ENCODE measurements at places on chromosomes 5 and 9.
A peak's percentile ranks its signal among the peaks of the same experiment; 100 is the strongest.

DNA sequence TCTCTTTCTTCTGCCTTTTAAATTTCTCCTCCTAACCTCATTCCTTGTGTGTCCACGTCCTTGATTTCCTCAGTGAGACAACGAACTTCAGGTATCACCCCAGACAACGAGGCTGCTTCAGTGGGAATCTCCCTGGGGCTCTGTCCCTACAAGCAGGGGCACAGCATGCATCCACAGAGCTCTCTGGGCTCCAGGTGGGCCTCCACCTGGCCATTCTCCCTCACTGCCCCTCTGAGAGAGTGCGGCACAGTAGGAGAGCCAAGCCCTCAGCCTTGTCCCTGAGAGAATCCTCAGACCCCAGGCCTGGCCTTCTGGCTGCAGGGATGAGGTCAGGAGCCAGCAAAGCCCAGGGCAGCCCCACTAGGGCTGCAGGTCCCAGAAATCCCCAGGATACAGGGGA, 105.3 kb downstream of the LHFPL2 start:
- DNase-seq, result no peak

DNA sequence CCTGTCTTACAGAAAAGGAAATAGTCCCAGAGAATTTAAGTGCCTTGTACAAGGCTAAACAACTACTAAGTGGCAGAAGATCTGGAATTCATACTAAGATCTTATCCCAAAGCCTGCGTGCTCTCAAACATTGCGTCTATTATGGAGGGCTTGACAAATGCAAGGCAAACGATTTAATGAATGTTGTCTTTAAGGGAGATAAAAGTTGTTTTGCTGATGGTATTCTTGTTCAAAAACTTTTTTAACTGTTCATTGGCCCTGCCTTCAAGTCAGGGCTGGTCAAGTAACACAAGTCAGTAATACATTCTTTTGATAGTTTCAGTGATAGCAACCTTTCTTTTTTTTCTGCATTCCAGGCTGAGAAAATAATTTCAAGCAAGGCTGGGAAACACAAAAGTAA, 1.7 kb upstream of the SLC38A9 start:
- no peak for DNase-seq

DNA sequence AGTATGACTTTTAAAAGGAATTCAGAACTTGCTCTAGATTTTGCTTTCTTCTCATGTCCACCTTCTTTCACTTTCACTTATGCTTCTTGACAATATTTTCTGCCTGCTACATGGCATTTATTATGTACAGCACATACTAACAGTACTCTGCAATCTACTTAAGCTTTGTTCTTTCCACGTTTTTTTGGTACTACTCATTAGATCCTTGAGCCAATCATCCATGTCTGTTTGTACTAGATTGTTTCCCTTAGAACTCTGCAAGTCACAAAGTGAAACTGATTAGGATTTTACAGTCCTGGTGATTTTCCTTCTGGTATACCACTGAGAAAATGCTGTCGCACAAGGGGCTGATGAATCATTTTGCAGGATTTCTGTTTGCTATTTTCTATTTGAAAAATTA, 78.3 kb downstream of the PARP8 start:
- no peak for DNase-seq

GRCh38 chr9:120942186-120943001, 15.8 kb upstream of the TRAF1 start:
- DNase-seq, result no peak

GRCh38 chr9:127136880-127137639, 14.6 kb upstream of the ANGPTL2 start:
- no peak for DNase-seq

DNA sequence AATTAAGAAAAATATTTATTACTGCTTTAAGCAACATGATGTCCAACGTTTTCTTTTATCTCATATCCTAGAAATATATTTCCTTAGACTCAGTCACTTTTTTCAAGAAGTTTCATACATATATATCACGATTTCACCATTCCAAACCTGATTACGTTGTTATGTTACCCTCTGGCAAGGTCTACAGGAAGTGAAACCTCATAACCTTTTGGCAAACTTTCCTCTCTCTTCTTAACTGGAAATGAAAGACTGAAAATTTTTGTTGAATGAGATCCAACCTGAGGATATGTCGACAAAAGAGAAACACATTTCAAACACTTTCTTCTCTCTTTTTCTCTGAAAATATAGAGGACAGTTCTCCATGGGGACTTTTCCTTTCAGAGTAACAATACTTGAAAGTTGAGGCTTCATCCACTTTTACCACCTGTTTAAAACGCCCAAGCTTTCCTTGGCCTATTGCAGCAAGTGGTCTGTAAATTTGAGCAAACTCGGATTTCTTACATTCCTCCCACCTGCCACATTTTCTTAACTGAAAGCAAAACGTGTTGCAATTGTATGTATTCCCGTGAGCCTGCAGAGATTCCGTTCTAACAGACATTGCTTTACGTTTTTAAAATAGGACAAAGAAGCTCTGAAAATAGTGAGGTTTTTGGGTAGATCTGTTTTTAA, 298.1 kb downstream of the CETN3 start:
- DNase-seq, result no peak

DNA sequence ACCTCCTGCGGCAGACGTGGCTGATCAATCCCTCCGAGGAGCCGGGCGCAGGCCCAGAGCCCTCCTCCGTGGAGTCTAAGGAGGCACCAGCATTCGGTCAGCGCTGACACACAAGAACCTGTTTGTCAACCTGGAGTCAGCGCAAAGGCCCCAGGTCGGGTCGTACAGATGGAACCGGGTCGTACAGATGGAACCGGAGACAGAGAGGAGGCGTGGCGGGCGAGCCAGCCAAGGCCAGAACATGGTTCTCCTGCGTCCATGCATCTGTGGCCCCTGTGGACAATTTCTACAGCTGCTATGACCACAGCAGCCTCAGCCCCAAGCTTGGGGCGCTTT, 125.1 kb upstream of the SARDH start:
- no peak for DNase-seq

GRCh38 chr9:27818348-27818747, 245.1 kb upstream of the C9orf72 start:
- no peak for DNase-seq

DNA sequence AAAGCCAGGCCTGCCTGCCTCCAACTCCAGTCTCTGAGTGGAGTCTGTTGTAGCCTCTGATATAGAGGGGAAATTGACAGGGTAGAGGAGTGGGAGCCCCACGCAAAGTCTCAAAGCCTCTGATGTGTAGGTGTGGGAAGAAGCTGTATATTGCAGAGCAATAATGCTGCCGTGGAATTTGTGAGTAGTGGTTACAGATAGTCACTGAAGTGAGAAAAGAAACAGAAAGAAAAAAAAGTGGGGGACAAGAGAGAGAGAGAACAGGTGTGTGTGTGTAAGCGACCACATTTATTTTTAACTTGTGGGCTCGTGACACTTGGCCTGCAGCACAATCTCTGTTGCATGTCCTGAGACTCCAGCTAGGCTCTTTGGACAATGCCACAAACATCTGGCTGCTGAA, 227.8 kb downstream of the NSG2 start:
- no peak for DNase-seq

GRCh38 chr5:171783051-171783450, 2.6 kb upstream of the SMIM23 start:
- no peak for DNase-seq

- DNase-seq, result no peak
These were observed 65.6 kb downstream of the HOMER1 start for GRCh38 chr5:79448336-79448735.

GRCh38 chr5:32639943-32640342, 54.6 kb downstream of the SUB1 start:
- DNase-seq, result no peak

- no peak for DNase-seq
These were observed 49.6 kb downstream of the NSUN2 start for GRCh38 chr5:6583049-6583880.

- DNase-seq, result no peak
These were observed 481.9 kb downstream of the ARHGEF28 start for GRCh38 chr5:74107899-74108298.

DNA sequence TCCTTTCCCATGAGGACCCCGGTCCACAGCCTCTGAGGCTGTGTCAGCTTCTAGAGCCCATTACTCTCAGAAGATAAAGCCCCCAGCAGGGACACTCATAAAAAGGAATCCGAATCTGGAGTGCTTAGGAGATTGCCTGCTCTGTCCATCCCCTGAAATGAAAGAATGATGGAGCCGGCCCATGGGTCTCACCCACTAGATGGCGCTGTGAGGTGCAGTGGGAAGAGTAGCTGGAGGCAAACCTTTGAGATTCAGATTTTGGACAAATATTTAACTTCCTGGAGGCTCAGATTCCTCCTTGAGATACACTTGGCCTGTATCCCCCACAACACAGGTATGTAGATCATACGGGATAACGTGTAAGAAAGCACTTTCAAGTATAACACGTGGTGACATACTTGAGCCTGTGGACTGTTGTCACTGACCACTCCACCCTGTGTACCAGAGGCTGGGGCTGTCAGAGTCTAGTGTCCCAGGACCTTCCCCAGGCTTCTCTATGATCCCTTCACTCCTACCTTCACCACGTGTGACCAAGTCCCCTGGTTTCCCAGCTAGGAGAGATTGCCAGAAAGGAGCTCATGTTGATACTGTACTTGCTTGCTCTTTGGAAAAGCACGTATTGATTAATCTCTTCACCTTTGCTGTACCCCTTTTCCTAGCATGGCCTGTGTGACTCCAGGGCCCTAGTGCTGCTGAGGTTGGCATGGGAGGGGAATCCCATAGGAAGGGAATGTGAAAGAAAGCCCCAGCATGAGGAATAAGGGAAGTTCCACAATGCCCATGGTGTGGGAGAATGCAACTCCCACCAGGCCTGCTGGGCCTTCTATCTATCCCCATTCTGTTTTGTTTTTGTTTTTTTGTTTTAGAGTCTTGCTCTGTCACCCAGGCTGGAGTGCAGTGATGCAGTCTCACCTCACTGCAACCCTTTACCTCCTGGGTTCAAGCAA, 32.1 kb downstream of the TRMO start:
- peak; percentile 49 for DNase-seq

DNA sequence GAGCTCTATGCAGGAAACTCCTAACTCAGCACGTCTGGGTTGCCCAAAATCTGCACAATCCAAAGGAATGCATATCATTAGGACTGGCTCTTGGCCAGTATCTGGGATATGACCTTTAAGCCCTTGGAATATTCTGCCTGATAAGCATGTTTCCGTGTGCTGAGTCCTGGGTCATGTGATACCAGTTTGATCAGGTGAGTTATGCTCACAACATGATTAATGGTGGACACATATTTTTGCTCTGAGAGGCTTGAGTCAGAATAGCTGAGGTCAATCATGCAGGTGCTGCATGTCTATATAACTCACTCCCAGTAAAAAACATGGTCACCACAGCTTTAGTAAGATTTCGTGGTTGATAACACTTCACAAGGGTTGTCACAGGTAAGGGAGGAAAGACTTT, 408.8 kb downstream of the YTHDC2 start:
- no peak for DNase-seq

DNA sequence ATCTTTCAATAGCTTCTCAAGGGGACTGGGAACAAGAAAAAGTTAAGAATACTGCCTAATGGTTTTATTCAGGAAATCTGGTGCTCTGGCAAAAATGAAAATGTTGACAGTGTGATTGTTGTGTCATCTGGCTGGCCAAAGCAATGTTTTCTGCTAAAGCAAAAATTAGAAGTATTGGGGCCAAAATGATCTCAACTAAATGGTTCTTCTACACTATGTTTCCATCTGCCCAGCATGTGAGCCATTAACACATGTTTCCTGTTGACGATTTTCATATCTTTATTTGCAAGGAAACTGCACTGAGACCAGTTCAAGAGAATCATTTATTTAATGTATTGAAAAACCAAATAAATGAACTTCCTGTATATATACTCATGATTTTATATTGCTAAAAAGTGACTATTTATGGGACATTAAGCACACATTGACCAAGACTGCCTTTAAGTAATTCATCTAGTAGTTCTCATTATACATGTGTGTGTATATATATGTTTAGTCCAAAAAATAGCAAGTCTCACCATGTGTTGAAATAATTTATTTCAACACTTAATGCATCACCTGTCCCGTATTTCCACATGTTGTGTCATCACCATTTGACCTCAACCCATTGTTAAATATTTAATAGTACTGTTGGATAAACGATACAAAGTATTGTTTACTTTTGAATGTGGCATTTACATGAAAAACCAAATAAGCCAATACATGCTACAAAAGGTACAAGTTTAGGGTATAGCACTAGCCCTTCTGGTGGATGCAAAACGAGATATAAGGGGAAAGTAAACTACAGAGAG, 7.5 kb upstream of the FST start:
- DNase-seq, result no peak

- no peak for DNase-seq
These were observed 108.7 kb upstream of the MPDZ start for GRCh38 chr9:13388157-13388556.

DNA sequence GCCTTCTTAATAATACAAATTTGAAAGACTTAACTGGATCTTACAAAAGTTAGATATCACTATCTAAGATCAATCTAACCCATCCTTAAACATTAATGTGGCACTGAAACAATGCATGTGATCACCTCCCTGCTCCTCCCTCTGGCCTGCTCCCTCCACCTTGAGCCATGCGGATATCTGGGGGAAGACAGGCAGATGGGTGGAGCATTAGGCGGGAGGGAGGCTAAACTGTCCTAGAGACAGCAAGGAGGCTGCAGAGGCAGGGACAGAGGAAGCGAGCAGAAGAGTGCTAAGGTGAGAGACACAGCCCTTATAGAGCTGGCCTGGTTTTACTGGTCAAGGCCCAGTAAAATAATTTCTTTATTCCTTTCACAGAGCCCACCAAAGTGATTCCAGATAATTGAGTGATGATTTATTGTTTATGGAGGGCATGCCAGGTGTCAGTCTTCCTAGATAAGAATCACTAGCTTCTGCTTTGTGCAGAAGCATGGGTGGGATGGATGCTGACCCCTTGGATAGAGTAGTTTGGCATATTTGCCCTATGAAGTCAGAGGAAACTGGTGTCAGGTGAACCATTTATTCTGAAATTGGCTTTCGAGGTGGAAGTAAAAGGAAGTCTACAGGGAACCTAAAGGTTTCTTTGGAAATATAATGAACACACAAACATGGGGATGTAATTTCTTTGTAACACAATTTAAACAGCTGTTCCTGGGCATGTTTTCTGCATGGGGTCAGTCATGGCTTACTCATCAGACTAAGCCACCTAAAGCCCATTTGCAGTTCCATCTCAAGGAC, 188.3 kb downstream of the GNAQ start:
- no peak for DNase-seq

- no peak for DNase-seq
These were observed 913.8 kb downstream of the TLE1 start for GRCh38 chr9:80775530-80775929.

- peak; percentile 18 for DNase-seq
These were observed 28.1 kb downstream of the NTRK2 start for GRCh38 chr9:84697509-84698114.

GRCh38 chr9:134222018-134222573, 57.7 kb upstream of the RNU6ATAC start:
- no peak for DNase-seq

GRCh38 chr9:135155396-135155795, 67.9 kb downstream of the OLFM1 start:
- DNase-seq, result no peak

Data from activated effector memory CD4-positive, alpha-beta T cell treated with Interleukin-2 at 50 U/mL for 16 hours (primary cell).